ENCODE measurements at places on chromosomes 2 and 18. TPM values are rescaled to one million over a fixed set of nuclear protein-coding genes. Genes with fewer than 3 reads are reported as not detected.

Gene CYTIP
- total RNA-seq, result not detected

Gene ACADL
- total RNA-seq, result not detected

Gene DPP10
- total RNA-seq, result not detected

- DNase-seq, result no peak
These were observed 1477.6 kb upstream of the NXPH2 start for GRCh38 chr2:140257692-140258300.

DNA sequence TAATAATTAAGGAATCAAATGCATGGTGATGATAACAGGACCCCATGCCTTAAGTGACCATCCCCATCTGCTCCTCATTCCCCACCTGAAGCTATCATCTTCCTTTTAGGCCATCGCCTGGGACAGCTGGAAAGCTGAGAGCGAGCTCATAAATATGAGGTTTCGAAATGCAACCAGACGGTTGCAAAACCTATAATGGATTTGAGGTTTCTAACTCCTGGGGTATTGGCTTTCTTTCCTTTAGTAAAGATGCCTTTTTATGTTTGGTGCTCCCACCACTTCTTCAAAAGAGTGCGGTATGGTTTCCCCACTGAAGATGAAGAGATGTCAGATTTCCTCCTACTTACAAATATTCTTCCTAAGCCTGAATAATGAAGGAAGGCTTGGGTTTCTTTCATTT lies 1589.5 kb upstream of the PIK3C3 start:
- DNase-seq, result no peak

DNA sequence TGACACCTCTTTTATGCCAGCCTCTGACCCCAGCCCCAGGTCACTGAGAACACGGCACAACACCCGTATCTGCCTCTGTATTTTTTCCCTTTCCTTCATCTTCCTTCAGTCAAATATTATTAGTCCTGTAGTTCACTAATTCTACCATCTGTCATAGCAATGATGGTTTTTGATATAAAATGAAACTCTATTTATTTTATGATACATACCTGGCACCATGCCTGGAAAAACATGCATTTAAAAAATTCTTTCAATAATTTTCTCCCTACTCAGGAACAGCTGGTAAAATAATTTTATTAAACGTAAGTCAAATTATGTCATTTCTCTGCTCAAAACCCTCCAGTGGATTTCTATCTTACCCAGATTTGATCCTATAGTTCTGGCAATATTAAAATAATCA lies 224.7 kb downstream of the CDH7 start:
- no peak for DNase-seq
